Stimulated activated CD4-positive, alpha-beta T cell treated with anti-CD3 and anti-CD28 coated beads, Interleukin-4, amount 100 ng/mL, for 24 hours (primary cell): ENCODE measurements at places on chromosomes 7 and 10.

DNA sequence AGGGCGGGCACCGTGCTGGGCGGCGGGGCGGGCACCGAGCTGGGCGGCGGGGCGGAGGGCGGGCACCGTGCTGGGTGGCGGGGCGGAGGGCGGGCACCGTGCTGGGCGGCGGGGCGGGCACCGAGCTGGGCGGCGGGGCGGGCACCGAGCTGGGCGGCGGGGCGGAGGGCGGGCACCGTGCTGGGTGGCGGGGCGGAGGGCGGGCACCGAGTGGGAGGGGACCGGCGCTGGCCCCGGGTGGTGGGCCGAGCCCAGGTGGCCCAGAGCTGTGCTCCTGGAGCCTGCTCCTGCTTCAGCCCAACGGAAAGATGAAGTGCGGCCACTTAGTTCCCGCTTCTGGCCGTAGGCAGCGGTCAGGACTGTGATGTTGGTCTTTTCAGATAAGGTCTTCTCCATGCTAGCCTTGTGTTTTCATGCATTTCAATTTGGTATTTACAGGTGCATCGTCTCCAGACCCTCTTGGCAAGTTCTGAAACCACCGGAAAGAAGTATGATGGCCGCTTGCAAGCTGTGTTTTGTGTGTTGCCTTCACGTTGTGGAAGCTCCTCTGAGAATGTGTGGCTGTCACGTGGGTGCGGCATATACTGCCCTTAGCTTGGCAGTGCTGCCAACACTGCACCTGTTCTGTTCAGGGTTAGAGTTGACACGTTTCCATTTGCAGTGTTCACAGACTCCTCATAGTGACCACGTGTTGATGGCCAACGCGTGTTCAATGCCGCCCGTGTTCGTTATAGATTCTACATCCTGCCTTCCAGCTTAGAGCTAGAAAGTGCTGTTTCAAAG, 25.2 kb downstream of the IQCE start:
- no peak for DNase-seq

GRCh38 chr7:137619181-137619580, 227.6 kb downstream of the DGKI start:
- DNase-seq: no peak

DNA sequence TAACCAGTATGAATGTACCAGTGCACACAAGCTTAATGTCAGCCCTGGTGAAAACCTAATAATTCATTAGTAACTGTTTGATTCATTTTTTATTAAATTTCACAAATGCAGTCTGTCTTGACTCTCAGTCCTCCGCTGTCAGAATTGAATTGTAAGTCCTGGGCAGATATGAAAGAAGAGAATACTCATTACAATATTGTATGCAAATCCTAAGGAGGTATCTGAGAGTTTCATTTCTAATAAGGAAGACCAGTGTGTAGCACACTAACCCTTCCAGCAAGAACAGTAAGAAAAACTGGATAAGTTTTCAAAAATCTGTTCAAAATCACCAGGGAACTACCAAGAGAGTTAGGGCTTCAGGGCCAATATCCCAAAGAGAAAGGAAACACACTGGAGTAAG, 652.1 kb downstream of the SUGCT start:
- DNase-seq: no peak

- no peak for DNase-seq
These were observed 72.4 kb downstream of the AGMO start for GRCh38 chr7:15489383-15489782.

DNA sequence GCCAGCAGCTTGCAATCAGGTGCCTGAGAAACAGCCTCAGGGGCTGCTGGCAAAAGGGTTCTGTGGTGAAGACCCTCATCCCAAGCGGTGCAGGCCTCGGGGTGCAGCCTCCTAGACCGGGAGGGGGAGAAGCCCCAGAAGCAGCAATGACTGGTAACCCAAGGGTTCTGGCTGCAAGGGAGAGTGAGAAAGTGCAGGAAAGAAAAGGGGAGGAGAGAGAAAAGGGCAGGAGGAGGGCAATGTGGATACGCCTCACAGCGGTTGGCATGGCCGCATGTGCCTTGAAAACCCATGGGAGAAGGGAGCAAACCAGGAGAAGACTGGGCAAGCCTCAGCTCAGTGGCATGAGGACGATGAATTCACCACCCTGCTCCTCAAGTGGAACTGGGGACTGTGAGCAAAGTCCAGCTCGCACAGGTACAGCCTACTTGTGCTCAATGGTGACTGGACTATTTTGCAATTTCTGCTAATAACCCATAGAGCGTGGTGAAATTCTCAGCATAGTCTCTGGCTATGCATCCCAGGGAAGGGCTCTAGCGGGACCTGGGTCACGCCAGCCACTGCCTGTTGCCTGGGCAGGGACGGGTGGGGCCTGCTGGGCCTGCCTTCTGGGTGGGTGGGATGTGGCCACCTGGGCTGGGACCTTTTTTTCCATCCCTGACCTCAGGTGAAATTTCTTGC, 6.2 kb downstream of the CLRN3 start:
- DNase-seq: no peak

GRCh38 chr7:133095119-133095671, 13.3 kb upstream of the CHCHD3 start:
- DNase-seq: no peak

GRCh38 chr10:9357471-9357870, 1303.0 kb downstream of the GATA3 start:
- no peak for DNase-seq

DNA sequence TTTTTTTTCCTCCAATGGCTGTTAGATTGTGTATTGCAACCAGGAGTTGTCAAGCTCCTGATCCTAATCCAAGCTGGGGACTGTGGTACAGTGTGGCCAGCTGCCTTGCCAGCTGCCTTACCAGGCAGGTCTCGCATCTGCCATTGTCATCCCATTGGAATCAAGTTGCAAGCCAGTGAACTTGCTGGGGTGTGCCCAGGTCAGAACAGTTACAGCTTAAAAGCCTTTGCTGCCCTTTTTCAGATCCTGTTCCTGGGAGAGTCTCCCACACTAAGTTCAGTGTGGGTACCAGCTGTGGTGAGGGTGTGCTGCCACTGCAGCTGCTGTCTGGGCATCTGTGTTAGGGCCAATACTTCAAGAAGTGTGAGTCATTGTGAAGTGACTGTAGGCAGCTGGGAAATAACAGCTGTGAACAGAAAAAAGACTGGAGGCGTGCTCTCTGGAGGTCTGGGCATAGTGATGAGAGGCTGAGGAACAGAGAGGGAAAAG, 72.8 kb downstream of the CCNY start:
- DNase-seq: peak; percentile 18

DNA sequence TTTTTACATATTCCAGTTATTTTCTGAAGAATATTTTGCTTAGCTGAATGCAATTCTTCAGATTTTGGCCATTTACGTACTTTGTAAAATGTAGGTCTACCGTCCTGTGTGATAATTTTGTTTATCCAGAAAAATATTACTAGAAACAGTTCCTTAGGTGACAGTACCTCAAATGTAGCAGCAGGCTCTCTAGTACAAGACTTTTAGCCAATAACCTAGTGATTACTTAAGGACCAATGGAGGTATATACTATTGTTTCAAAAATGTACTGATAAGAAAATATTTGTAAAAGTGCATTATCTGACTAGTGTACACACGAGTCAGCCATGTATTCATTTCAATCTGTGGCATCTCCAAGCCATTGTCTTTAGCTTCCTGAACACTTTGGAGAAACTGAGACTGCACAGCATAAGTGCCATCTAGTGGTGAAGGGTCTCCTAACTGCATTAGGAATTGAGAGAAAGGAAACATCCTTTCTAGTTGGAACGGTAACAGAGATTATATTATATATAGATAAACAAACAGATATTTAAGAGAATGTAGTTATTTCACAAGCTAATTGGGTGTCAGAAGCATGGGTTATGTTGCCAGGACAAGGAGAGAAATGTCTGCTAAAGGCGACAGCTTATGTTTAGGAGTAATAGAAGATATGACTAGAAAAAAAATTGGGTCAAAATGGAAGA, 23.7 kb downstream of the RTKN2 start:
- DNase-seq: peak; percentile 67

DNA sequence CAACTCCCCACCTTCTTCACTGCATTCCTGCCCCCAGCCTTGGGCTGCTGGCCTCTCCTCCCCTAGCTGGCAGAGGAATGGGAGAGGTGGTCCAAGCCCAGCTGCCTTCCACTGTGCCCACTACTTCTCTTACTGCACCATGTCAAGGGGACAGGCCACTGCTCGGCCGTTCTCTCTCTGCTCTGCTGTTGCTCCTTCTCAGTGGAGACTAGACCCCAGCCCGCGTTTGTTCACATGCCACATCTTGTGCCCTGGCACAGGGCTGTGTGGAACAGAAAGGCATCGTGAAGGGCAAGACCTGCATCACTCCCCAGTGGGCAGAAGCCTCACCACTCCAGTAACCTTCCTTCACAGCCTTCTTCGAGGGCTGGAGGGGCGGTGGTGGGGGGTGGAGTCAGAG, 711 bp upstream of the CDHR3 start:
- no peak for DNase-seq

GRCh38 chr7:83452256-83452655, 196.7 kb downstream of the SEMA3E start:
- no peak for DNase-seq

- no peak for DNase-seq
These were observed 94.1 kb downstream of the CDCA7L start for GRCh38 chr7:21851559-21851967.

- DNase-seq: no peak
These were observed 146.1 kb downstream of the ADRA2A start for GRCh38 chr10:111222961-111223360.

DNA sequence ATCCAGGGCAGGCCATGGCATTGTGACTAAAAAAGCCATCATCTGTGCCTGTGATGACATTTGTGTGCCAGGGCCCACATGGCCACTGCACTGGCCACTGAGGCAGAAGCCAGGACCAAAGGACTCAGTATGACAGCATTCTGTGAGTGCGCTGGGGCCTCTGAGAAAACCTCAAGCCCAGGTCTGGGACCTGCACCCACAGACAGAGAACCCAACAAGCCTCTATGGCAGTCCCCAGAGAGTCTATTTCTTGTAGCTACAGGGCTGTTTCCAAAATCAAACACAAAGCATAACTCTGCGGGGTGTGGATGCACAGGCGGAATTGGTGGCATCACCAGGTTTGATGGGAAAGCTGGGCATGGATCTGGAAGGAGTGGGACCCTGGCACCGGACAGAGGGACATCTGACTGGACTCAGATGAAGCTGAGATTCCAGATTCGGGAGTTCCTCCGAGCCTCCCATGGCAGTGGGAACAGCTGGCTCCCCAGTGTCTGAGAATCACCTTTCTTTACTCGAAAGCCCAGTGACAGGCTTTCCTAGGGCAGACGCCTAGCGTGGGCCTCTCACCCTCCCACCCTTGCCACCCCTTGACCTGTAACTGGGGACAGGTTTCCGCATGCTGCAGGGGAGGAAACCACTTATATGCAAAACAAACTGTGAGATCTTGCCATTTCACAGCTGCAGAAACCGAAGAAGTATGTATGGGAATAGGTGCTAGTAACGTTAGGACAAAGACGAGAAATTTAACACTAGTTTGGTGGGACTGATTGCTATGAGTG, 70.6 kb upstream of the RHEB start:
- no peak for DNase-seq

DNA sequence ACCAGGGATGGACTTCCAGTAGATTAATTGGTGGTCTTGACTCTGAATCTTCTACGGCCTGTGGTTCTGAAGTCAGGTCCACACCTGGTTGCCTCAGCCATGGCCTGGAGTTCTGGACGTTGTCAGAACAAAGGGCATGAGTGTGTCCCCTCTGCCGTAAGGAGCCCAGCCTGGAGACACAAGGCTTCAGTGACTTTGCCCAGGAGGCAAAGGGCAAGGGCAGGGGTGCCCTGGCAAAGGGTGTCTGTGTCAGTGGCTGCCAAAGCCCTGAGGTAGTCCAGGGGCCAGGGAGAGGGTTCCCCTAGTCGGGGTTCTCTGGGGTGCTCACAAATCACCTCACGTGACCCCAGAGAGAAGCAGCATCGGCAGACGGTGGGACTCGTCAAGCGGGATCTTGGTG, 273.2 kb upstream of the ZNF32 start:
- DNase-seq: no peak

DNA sequence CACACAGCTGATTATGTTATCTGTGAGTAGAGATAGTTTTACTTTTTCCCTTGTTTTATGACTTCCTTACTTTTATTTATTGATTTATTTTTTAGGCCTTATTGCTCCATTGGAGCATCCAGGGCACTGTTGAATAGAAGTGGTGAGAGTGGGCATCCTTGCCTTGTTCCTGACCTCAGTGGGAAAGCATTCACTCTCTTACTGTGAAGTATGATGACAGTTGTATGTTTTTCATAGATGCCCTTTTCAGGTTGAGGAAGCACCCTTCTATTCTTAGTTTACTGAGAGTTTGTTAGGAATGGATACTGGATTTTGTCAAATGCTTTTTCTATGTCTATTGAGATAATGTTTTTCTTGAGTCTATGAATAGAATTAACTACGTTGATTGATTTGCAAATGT, 88.6 kb downstream of the XRCC2 start:
- DNase-seq: no peak

- no peak for DNase-seq
These were observed 86.7 kb downstream of the DGKI start for GRCh38 chr7:137760111-137760510.

- DNase-seq: no peak
These were observed 247.3 kb downstream of the GATA3 start for GRCh38 chr10:8301831-8302230.
